Glutamatergic neuron (in vitro differentiated cells): ENCODE measurements at places on chromosomes 5 and 9.

DNA sequence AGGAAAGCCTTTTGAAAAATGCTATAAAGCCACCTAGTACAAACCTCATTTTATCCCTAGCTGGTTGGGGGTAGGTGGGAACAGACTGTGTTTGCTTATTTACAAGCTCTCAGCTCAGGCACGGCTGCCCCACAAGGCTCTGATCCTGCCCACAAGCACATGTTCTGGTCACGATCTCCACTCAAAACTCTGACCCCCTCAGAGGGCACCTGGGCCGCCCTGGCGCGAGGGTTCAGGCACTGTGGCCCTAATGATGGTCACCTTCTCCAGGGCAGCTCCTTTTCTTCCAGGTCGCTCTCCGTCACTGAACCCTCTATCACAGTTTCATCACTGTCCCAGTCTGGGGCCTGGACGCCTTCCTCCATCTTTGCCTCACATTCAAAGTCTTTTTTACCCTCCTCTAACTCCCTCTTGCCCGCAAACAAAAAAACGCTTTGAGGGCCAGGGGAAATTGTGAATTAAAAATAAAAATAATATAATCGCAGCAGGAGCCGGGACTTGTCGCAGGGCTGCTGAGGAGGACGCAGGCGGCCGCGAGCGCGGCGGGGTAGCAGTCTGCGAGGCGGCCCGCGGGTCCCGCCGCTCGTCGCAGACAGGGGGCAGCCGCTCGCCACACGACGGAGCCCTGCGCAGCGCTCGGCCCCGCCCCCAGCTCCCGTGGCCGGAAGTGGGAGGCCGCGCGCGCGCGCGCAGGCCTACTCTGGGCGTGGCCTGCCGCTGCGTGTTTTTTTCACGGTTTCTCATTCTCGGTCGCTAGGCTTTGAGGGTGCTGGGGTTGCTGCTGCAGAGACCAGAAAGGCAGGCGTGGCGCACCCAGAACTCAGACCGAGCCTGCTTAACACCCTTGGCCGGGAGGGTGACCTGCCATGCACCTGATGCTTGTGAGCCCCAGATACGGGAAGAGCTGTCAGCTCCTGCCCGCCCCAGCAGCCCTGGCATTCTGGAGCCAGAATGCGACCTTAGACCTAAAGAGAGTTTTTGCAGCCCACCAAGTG is at the start of gene ANKRD31:
Gene ANKRD31, minus strand, starts transcription at position 557 of the 995 bp plus-strand sequence. Its CDS starts 192 bp downstream, at position 365.
- peak; percentile 88 for DNase-seq

DNA sequence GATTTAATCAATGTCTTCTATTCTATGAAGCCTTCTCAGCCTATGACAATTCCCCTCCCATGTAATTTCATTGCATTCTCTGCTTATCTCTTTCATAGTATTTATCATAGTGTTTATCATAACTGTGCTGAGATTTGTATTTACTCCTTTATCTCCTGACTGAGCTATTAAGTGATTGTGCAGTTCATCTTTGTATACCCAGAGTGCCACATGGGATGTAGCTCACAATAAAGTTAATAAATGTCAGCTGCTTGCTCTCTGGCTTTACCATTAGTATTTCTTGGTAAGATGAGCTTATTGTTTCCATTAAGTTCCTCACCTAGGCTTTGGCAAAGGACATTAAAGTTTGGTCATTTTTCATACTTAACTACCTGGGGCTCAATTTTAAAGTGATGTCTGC is 275.1 kb upstream of the MPDZ start:
- DNase-seq = no peak

- DNase-seq = no peak
Measured at GRCh38 chr5:136057401-136058038, 28.7 kb downstream of the TGFBI start.

- DNase-seq = peak; percentile 48
Measured at GRCh38 chr5:144203750-144204596, 33.3 kb downstream of the KCTD16 start.

GRCh38 chr9:76510446-76510845 is 51.5 kb downstream of the GCNT1 start:
- no peak for DNase-seq

GRCh38 chr9:126842977-126843799 is 17.3 kb upstream of the ZBTB34 start:
- DNase-seq = no peak

- peak; percentile 62 for DNase-seq
Measured at GRCh38 chr5:56815658-56816545, 553 bp downstream of the MAP3K1 start.

DNA sequence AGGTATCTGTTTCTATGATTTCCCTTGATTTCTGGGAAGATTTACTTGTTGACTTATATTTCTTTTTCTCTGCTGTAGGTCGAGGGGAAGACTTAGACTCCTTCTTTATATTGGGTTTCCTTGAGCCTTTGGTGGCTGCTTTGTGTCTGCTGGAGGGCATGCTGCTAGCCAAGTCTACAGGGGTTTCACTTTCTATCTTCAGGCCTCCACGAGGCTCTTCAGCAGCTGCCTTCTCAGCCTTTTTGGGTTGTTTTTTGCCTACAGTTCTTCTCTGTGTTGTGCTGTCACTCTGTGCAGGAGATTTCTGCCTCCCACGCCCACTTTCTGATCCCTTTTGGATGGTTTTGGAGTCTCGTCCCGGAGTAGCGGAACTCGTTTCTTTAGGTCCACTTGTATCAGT is 23.2 kb downstream of the LEAP2 start:
- no peak for DNase-seq

GRCh38 chr9:89418882-89419640 is 78.9 kb downstream of the SEMA4D start:
- no peak for DNase-seq

DNA sequence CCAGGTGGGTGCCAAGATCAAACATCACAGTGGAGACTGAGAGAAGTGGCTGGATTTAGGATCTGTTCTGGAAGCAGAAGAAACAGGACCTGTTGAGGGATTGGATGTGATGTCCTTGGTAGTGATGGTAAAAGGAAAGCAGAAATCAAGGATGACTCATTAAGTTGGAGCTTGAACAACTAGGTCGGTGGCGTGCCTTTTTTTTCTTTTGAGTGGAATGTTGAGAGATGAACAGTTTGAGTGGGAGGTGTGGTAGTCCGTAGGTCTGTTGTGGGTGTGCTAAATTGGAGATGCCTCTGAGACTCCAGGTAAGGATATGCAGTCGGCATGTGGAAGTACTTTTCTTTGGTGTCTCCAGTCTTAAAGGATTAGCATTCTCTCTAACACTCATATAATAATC is 92.1 kb upstream of the IL12B start:
- DNase-seq = no peak

DNA sequence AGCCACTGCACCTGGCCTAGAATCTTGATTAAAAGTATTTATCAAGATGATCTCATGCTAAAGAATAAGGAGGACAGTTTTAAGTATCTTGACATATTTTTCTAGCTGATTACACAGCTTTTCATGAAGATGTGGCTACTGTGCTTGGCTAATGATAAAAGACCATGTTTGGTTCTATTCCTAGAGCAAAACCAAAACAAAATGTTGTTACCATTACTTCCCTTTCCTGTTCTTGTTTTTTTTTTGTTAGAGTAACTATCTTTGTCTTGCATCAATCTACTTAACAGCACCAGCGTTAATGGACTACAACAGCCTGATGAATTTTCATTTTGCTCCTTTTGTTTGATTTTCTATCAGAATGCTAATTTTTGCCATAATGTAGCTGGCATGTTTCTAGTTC is 86.2 kb upstream of the DHFR start:
- DNase-seq = no peak

DNA sequence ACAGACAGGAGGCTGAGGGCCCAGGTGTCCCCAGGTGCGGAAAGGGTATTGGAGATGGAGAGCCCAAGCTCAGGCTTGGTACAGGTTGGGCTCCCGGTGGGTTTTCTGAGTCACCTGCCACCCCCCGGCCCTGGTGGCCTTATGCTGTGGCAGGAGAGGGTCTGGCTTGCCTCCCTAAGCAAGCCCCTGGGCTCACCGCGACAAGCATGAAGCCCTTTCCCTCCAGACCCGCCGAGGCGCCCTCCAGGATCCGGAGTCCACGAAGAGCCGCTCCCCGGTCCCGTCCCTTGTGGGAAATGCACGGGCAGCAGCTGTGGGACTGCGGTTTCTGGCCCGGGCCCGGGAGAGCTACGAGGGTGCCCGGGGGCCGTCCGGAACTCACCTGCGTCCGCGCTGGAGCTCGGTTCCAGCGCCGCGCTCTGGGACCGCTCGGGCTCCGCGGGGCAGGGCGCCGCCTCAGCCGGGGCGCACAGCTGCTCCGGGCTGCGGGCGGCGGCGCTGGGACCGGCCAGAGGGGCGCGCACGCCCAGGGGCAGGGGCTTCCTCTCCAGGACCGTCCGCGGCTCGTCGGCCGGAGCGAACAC is 757 bp downstream of the SAPCD2 start:
- peak; percentile 55 for DNase-seq

- peak; percentile 25 for DNase-seq
Measured at GRCh38 chr9:115005322-115005721, 74.9 kb upstream of the TNFSF8 start.

DNA sequence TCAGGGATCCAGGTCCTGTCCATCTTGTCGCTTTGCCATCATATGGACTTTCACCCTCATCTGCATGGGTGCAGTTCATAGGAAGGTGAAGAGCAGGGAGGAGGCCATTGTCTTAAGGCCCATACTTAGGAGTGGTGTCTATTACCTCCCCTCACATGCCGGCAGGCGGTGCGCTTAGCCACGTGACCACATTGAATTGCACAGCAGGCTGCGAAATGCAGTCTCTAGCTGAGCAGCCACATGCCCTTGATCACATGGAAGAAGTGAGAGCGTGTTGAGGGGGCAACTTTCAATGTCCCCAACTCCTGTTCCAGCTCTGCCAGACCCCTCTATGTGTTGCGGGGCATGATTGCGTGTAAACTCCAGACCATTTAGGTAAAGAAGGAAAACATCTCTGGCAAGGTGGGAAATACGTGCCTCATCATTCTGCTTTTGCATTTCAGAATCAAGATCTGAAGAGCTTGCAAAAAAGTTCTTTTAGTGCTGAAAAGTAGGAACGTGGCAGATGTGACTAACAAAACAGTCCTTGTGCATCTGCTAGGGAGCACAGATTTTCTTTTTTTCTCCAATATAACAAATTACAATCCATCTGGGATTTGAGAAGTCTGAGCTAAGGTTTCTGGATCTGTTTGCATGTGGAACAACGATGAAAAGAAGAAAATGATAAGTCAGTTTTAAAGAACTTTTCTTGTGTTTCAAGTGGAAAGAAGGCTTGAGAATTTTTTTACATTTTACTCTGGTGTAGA is 34.4 kb downstream of the ROPN1L start:
- no peak for DNase-seq

DNA sequence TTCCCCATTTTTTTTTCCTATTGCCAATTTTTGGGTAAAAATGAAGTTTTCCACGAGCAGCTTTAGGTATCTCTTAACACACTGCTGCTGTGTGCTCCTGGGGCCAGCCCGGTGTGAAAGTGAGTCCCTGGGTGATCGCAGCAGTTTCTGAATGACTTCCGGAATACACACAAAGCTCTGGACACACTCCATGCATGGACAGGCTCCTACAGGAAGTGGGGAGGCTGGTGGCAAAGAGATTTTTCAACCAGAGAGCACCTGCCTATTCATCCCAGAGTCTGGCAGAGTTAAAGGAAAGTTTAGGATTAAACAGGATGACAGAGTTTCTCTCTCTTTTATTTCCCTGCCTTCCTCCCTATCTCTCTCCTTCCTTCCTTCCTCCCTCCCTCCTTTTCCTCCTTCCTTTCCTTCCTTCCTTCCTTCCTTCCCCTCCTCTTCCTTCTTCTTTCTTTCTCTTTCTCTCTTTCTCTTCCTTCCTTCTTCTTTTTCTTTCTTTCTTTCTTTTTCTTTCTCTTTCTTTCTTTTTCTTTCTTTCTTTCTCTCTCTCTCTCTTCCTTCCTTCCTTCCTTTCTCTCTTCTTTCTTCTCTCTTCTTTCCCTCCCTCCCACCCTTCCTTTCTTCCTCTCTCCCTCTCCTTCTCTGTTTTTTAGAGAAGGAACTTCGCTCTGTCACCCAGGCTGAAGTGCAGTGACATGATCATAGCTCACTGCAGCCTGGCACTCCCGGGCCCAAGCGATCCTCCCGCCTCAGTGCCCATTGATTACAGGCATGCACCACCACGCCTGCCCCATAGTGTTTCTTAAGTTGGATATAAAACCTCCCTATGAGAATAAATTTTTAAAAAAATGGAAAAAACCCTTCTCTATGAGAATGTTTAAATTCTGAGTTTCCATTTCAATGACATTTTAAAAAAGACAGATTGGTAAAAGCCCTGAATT is 38.7 kb upstream of the UBTD2 start:
- DNase-seq = no peak

DNA sequence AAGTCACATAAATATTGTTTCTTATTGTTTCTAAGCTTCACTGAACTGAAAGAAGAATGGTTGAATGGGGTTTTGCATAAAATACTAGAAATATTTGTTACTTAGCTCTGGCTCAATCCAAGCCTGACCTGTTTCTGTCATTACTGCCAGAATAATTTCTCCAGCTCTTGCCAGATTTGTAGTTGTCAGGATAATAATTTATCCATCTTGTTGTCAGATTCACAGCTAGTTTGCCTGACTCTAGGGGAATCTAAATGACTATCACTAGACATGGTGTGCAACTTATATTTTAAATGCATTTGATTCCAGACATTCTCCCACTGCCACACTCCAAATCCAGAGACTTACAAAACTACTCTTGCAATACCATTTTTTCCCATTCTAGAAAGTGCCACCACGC is 422.7 kb downstream of the ZSWIM6 start:
- no peak for DNase-seq

DNA sequence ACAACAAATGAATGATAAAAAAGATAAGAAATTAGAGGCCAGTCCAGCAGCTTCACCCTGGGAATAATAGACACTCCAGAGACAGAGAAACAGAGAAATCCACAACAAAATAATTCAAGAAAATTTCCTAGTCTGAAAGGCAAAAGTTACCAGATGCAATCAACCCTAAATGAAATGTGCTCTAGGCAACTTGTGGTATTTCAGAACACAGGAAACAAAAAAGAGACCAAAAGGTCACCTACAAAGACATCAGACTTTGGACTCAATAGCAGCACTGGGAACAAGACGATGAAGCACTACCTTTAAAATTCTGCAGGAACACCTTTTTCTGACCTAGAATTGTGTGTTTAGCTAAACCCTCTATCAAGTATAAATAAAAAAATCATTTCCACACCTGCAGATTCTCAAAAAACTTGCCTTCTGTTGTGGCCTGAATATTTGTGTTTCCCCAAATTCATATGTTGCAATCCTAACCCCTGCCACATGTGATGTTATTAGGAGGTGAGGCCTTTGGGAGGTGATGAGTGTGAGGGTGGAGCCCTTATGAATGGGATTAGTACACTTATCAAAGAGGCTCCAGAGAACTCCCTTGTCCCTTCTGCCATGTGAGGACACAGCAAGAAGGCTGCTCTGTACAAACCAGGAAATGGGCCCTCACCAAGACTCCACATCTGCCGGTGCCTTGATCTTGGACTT is 5.9 kb upstream of the MAPK9 start:
- no peak for DNase-seq

- peak; percentile 3 for DNase-seq
Measured at GRCh38 chr5:178293815-178294214, 61.2 kb upstream of the PHYKPL start.

GRCh38 chr5:33166522-33166921 is 274.2 kb upstream of the TARS1 start:
- peak; percentile 10 for DNase-seq

GRCh38 chr5:61589946-61590345 is 257.9 kb downstream of the ZSWIM6 start:
- DNase-seq = no peak
